Activated T-helper 1 cell treated with anti-CD3 and anti-CD28 coated beads, Interleukin-12 subunit alpha, Interleukin-12 subunit beta, Interleukin-2, Interleukin-4 antibody, amounts not matched to agents 30 ng/mL and 10 ng/mL and 1 ng/mL, durations not matched to agents 14 hours and 24 hours and 36 hours (primary cell): ENCODE measurements at places on chromosomes 1 and 21. TPM values are rescaled to one million over a fixed set of nuclear protein-coding genes. Genes with fewer than 3 reads are reported as not detected.

DNA sequence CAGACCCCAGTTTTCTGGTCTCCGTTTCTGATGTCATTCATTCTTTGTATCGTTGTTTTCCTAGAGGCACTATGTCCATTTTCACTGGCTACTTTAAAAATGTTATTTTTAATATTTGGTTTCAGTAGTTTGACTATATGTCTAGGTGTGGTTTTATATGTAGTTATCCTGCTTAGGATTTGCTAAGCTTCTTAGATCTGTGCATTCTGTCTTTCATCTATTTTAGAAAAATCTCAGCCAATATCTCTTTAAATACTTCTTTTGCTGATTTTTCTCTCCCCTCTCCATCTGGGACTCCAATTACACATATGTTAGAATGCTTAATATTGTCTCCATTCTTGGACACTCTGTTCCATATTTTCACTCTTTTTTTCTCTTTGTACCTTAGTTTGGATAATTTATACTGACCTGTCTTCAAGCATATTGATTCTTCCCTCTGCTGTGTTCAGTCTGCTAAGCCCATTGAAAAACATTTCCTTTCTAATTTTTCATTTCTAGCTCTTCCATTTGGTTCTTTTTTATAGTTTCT is 13.3 kb upstream of the CLSPN start:
- no peak for DNase-seq

DNA sequence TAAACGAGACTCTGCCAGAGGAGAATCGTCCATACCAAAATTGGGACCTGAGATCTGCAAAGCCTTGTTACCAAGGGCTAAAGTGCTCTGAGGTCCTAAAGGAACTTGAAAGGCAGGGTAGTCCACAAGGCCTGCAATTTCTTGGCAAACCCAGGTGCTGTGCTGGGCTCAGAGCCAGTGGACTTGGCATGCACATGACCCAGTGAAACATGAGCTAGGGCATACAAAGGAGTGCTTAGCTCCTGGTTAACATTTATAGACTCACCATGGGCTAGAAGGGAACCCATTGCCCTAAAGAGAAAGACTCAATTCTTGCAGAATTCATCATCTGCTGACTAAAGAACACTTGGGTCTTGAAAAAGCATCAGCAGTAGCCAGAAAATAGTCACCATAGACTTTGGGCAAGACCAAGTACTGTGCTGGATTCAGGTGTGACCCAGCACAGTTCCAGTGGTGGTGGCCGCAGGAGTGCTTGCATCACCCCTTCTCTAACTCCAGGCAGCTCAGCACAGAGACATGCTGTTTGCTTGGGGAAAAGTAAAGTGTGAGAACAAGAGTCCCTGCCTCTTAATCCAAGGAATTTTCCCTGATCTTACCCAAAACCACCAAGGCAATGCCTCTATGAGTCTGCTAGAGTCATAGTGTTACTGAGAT is 1069.4 kb upstream of the ADGRL2 start:
- no peak for DNase-seq

- DNase-seq: no peak
Measured at GRCh38 chr1:25199819-25200620, 32.3 kb downstream of the SYF2 start.

DNA sequence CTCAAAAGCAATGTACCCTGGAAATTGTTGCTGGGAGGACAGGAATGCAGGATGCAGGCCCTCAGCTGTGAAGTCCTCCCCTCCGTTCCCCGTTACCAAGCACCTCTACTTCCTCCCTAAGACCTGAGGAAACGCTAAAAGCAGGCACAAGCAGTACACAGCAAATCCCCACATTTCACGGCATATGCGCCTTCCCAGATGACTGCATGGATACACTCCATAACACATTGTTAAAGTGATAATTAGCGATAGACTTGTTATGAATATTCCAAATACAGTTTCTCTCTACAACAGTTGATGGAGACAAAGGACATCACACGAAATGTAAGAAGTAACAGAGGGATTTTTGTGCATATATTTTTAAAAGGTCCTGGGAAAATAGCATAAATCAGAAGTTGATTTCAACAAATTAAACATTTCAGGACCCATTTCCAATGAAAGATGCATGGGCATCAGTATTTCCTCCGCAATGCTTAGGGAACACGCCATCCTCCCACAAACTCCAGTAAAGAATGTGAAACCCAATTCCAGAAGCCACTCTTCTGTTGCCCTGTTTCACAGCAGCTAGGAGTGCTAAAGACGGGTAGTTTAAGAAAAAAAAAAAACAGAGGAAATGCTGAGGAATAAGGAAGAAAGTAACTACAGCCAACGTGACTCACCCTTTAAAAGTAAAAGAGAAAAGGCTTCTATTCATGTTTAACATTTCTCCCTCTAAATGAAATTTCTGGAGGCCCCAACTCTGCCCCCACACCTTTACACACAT is 75.5 kb downstream of the HIVEP3 start:
- no peak for DNase-seq

The DFFA gene
- total RNA-seq: 54.7 and 60.1 TPM in 2 replicates

GRCh38 chr1:117607471-117607870 is 1.6 kb downstream of the TENT5C start:
- peak; percentile 26 for DNase-seq

- no peak for DNase-seq
Measured at GRCh38 chr21:39097981-39098380, 85.3 kb downstream of the PSMG1 start.

- no peak for DNase-seq
Measured at GRCh38 chr1:88009916-88010315, 674.2 kb upstream of the PKN2 start.

The CFHR5 gene
- total RNA-seq: not detected in 2 replicates

DNA sequence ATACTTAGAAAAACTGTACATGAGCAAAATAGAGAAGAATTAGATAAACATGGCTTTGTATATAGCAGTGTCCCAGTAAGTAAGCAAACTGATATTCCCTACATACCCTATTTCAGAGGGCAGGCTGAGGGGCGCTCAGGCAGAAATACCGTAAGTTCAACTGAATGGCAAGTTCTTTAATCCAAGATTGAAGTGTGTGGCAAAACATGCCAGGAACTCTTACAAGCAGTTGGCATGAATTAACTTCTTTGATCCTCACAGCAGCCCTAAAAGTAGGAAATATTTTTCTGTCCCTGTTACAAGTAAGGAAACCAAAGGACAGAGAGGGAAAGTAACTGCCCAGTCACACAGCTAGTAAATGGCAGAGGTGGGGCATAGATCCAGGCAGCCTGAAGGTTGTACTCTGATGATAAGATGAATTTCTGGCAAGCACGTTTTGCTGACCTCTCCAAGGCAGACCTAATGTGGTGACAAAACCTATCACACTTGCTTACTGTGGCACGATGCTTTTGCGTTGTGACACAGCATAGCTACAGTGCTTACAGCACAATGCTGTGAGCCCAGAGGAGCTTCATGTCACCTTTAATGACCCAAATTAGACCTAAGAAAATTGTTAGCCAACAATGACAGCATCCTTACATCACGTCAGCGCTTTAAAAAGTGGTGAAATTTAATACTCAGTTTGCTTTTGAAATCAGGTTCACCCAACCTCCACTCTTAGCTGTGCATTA is 35.0 kb upstream of the THEM4 start:
- no peak for DNase-seq

The C4BPA gene
- total RNA-seq: not detected in 2 replicates

DNA sequence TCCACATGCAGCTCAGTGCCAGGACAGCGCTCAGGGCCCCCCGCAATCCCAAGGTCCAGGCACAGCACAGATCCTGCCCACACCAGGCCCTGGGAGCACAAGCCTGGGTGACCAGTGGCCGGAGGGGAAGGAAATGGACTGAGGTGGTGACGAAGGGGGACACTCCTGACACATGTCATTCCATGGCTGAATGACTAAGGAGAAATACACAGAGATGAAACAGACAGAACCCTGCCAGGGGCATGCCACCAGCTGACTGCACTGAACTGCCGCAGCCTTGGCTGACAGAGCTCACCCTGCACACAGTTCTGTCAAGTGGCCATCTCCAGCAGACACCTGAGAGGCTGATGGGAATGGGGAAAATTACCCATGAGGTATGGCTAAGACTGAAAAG is 56.1 kb downstream of the HSF2BP start:
- no peak for DNase-seq

DNA sequence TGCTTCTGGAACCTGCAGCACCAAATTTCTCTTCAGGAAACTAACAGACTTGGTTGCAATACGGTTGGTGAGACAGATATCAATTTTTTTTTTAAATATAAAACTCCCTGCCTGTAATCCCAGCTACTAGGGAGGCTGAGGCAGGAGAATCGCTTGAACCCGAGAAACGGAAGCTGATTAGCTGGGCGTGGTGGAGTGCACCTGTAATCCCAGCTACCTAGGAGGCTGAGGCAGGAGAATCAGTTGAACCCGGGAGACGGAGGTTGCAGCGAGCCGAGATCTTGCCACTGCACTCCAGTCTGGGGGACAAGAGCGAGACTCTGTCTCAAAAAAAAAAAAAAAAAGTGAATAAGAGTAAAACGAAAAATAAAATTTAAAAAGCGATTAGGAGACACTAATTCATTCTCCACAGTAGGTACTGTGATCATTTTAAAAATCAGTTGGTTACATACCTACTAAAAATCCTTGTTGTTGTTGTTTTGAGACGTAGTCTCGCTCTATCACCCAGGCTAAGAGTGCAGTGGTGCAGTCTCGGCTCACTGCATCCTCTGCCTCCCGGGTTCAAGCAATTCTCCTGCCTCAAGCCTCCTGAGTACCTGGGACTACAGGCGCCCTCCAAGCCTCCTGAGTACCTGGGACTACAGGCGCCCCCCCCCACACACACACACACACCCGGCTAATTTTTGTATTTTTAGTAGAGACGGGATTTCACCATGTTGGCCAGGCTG is 796 bp upstream of the RBM8A start:
- no peak for DNase-seq

DNA sequence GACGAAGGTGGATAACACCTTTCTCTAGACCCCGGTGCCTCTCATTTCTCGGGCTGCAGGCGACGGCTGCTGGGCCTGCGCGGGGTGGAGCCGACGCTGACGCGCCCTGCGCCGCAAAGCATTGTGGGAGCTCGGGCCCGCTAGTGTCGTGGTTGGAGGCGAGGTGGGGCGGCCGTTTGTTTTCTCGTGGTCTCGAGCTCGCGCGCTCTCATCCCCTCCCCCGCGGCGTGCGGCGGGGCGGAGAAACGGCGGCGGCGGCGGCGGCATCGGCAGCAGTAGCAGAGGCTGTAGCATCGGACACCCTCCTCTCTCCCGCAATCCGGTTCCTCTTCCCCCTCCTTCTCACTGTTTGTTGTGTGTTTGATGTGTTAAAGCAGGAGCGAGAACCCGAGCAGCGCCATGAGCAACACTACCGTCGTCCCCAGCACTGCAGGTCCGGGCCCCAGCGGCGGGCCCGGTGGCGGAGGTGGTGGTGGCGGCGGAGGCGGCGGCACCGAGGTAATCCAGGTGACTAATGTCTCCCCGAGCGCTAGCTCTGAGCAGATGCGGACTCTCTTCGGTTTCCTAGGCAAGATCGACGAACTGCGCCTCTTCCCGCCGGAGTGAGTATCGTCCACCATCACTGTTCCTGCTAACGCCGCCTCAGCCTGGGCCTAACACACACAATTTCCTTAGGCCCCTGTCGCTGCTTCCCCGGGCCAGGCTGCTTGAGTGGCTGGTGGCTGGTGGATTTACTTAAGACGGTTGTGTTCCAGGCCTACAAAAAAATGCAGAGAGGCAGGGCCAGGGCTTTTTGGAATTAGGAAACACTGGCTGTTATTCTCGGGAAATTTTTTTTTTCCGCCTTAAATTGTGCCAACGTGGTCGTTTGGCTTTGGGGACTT is at the start of gene SRSF11:
Gene SRSF11, plus strand, starts transcription at position 143 of the 884 bp plus-strand sequence. Its CDS starts 257 bp downstream, at position 400.
- peak; percentile 95 for DNase-seq

The CD58 gene
- 35.3 and 37.8 TPM in 2 replicates for total RNA-seq

The FCRLA gene
- not detected in 2 replicates for total RNA-seq

GRCh38 chr1:159895286-159895685 is 4.7 kb downstream of the CFAP45 start:
- DNase-seq: no peak

DNA sequence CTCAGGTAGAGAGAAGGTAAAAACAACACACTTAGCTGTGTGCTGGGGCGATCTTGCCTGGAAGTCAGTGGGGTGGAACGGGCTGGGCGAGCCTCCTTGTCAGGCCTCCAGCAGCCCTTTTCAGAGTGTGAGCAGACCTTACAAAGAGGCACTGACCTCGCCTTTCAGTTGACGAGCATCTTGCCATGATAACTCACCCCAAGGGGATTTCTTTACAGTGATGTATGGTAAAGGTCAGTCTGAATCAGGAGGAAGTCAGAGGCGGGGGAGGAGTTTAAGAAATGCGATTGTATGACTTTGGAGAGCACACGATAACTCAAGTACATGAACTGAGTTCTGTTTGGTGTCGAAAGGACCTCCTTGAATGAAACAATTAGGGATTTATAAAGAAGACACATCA is 326.5 kb upstream of the PROX1 start:
- no peak for DNase-seq

GRCh38 chr21:28953247-28953646 is 39.4 kb downstream of the LTN1 start:
- DNase-seq: no peak

DNA sequence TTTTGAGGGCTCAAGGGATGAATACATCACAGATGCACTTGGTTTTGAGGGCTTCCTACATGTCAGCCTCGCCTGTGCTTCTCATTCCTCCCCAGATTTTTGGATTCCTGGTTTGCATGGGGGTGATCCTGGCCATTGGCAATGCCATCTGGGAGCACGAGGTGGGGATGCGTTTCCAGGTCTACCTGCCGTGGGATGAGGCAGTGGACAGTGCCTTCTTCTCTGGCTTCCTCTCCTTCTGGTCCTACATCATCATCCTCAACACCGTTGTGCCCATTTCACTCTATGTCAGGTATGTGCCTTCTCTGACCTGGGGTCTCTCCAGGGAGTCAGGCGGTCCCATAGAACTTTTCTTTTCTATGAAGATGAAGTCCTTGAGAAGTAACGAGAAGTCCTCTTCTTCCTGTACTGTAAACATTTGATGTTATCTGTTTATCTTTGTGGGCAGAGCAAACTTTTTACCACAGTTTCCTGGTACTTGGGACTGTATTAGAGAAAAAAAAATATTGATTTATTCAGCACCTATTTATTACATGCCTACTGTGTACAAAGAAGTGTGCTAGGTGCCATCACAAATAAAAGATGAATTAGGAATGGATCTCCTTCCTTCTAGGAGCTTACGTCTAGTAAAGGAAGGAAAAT is 12.0 kb downstream of the ATP8B2 start:
- no peak for DNase-seq

The ABCA4 gene
- 0.29 TPM in 1 of 2 replicates, not detected in the other for total RNA-seq

The UHMK1 gene
- 59.6 and 61.6 TPM in 2 replicates for total RNA-seq

- DNase-seq: no peak
Measured at GRCh38 chr1:244029124-244029523, 22.0 kb upstream of the ZBTB18 start.

DNA sequence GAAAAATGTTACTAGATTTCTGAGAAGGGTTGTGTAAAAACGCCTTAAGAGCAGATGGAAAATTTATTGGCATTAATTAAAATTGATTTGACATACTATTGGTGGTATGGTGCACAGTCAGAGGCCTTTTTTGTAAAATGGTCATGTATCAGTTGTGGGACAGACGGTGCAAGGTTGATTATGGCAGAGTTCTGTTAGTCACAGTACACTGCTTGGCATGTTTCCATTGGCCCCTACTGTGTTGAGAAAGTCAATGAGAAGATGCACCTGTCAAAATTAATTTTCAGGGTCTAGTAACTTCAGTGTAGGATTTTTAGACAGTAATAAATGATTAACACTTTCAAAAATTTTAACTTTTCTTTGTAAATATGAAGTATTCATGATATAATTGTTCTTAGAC is 4.4 kb downstream of the B3GALT2 start:
- DNase-seq: no peak

The ADPRS gene
- total RNA-seq: 32.6 and 33.6 TPM in 2 replicates
